ENCODE measurements at places on chromosomes 5 and 9.

DNA sequence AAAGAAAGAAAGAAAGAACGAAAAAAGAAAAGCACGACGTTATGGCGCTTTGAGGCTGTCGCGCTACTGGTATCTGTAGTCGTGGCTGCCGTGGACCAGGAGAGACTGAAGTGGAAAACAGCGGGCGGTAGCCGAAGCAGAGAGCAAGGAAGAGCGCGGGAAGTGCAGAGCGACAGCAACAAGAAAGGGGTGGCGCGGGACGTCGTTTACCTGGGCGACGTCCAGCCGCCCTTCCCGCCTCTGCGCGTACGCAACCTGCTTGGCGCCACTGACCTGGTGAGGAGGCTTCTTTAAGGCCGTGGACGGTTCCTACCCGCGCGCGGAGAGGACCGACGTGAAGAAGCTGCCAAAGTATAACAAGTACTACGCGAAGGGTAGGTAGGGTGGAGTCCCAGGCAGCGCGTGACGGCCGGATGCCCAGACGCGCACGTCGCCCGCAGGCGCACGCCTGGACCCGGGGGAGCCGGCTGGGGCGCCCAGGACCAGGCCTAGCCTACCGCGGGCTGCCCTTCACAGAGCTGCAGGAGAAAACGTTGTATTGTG lies 15.4 kb downstream of the CCL28 start:
- peak; percentile 63 for DNase-seq

GRCh38 chr9:120403543-120403856 lies 176.5 kb downstream of the CDK5RAP2 start:
- no peak for DNase-seq

DNA sequence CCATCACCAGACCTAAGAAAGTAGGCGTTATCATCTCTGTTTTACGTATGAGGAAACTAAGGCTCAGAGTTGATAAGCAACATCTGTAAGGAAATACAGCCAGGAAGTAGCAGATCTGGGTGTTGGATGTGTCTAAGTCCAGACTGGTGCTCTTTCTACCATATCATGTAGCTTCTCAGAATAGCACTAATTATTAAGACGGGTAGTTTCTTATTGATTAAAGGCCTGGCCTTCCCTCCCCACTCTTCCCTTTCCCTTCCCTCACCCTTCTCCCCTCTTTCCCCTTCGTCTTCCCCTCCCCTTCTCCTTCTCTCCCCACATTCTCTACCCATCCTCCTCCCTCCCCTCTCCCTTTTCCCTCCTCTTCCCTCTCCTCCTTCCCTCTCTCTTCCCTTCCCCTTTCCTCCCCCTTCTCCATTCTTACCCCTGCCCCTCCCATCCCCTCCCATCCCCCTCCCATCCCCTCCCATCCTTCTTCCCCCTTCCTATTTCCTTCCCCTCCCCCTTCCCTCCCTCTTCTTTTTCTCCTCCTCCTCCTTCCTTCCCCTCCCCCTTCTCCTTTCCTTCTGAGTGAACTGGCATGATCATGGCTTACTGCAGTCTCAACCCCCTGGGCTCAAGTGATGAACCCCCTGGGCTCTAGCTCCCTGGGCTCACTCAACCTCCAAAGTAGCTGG lies 79.4 kb downstream of the SNX24 start:
- DNase-seq: no peak

GRCh38 chr5:143231416-143231815 lies 172.1 kb downstream of the NR3C1 start:
- no peak for DNase-seq

- DNase-seq: no peak
Observed at GRCh38 chr5:78568676-78569075, 79.9 kb downstream of the LHFPL2 start.

DNA sequence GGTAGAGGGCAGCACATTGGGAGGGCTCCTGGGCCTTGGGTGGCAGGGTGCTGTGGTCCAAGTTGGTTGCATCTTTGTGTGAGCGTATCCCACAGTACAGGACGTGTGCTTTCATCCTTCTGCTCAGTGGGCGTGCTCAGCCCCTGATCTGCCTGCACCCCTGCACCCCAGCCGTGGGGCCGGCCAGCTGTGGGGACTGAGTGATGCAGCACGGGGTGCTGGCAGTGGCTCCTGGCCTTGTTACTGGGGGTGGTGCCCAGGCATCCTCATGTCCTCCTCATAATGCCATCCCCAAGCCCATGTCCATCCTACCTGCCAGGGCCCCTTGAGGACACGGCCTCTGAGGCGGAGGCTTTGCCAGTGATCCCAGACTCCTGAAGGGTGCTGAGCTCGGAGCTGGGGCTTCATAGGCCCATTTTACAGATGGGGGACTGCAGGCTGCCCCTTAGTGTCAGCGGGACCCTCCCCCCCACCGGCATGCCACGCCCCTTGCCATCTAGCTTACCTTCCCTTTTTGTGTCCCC lies 100.7 kb downstream of the PHF2 start:
- no peak for DNase-seq

GRCh38 chr5:28862137-28862859 lies 1823.9 kb upstream of the CDH9 start:
- DNase-seq: no peak

DNA sequence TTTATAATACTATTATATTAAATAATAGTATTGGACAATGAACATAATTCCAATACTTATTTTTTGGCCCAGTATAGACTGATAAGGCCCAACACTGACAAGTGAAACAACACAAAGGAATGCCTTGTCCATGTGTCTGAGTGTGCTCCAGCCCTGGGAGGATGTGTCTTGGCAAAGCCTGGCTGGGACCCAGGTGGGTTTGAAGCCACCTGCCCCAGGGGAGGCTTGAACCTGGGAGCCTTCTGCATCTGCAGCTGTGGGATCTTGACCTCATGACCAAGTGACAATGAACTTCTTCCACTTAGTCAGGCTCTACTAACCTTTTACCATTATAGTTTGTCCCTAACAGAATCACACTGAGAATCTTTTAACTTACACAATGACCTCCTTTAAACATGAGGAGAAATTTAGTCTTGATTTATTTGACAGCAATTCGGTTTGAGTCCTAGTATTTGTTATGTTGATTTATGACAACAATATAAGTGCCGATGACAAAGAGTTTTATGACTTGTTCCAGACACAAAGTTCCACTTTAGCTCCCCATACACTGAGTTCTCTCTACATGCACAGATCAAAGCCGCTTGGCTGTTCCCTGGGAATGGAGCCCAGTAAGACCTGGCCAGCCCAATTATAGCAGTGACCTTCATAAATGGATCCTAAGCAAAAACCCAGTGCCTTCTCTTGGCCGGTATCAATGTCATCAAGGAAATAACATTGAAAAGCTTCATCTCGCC lies 294.5 kb downstream of the CTNND2 start:
- DNase-seq: no peak

GRCh38 chr9:98943682-98944056 lies at the start of gene COL15A1:
Gene COL15A1, plus strand, starts transcription at chr9:98943907. Its CDS starts 155 bp downstream, at chr9:98944062.
- DNase-seq: peak; percentile 0

DNA sequence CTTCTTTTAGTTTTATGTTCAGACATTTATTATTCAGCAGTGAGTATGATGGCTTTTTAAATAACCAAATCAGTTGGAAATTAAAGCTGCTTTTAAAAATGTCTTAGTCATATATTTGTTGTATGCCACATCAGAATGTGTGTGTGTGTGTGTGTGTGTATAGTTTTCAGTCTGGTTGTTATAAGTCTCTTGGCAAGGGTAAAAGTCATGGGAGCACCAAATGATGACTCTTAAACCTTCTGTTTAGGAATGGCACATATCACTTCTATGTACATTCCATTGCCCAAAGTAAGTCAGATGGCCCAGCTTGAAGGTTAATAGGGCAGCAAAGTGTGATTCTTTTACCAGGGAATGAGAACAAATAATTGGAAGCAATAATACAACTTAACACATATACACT lies 135.9 kb downstream of the RNF180 start:
- no peak for DNase-seq

- DNase-seq: no peak
Observed at GRCh38 chr5:27830546-27830945, 792.2 kb upstream of the CDH9 start.

GRCh38 chr9:8718121-8718725 lies 918.6 kb upstream of the DMAC1 start:
- DNase-seq: no peak

- no peak for DNase-seq
Observed at GRCh38 chr9:137308057-137308619, 6.1 kb upstream of the NRARP start.

DNA sequence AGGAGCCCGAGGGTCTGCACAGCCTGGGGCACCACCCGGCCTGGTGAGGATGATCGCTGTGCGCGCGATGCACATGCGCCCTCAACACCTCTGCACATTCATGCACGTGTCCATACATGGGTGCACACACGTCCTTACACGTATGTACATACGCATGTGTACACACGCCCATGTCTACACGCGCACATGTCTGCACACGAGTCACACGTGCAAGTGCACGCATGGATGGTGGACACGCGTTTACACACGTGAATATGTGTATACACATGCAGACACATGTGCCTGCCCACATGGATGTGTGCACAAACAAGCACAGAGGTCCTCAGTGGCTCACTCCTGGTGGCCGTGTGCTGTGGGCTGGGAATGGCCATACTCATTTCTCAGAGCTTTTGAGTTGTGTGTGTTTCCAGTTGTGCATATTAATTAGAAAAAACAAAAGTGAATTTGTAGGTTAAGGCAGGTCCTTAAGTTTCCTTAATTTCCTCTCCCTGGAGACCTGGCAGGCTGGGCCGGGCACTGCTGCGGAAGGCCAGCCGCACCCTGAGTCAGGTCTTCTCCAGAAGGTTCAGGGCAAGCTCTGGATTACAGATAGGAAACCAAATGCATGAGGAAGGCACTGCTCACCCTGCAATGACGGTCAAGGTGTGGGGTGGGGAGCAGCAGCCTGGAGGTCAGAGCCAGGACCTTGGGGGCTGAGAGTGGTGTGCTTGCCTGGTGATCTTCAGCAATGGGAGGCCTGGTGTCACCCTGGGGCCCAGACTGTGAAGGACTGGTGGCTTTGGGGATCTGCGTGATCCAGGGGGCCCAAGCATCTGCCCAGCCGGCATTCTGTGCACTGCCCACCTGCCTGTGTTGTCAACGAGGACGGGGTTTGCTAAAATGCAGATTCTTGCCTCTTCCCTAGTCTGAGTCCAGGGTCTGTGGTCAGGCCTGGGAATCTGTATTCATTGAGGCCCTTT lies 1.3 kb upstream of the RNU6ATAC start:
- peak; percentile 19 for DNase-seq

- no peak for DNase-seq
Observed at GRCh38 chr5:1542781-1543180, 19.0 kb upstream of the LPCAT1 start.

DNA sequence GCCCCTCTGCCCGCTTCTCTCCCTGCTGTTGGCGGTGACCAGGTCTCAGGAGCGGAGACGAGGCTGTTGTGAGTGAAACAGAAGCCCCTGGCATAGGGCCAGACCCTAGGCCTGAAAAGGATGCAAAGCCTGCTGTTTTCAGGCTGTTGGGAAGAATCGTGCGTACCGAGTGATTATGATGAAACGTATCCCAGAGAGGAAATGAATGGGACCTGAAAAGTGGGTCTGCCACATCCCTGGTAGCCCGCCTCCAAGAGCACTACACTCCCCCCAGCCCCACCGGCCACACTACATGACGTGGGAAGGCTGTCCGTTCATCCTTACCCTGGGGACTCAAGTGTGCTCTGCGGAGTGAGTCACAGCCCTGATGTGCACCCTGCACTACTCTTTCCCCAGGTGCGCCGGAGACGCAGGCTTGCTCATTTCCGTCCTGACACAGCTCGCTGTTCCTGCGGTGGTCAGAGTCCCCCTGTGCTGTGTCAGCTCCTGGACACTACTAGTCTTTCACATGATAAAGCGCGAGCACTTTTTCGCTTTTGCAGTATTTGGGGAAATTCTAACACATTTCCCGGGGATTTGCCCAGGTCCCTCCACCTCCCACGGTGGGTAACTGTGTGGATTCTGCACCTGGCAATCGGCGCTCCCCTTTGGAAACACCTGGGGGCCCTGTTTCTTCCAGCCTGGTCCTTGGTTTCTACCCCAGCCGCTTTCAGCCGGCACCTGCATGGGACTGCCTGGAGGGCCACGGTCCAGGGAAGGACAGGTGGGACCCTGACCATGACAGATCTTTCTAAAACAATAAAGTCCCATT lies 91.5 kb downstream of the ANKRD33B start:
- no peak for DNase-seq

DNA sequence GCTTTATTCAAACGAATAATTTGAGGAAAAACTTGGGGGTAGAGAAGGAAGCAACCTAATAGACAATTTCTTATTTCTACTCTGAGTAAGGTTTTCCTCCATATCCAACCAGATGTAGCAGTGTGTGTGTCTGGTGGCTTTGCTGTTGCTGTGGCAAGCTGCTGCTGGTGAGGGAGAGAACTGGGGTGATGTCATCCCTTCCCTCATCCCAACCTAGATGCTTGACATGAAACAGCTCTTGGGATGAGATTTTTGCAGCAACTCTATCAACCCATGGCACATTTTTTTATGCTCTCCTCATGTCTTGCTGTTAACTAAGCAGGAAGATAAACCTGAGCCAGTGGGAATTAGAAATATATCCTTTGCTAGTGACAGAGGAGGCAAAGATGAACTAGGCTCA lies 135.8 kb downstream of the PCSK1 start:
- no peak for DNase-seq

GRCh38 chr9:18457510-18457909 lies 16.4 kb upstream of the ADAMTSL1 start:
- DNase-seq: no peak

DNA sequence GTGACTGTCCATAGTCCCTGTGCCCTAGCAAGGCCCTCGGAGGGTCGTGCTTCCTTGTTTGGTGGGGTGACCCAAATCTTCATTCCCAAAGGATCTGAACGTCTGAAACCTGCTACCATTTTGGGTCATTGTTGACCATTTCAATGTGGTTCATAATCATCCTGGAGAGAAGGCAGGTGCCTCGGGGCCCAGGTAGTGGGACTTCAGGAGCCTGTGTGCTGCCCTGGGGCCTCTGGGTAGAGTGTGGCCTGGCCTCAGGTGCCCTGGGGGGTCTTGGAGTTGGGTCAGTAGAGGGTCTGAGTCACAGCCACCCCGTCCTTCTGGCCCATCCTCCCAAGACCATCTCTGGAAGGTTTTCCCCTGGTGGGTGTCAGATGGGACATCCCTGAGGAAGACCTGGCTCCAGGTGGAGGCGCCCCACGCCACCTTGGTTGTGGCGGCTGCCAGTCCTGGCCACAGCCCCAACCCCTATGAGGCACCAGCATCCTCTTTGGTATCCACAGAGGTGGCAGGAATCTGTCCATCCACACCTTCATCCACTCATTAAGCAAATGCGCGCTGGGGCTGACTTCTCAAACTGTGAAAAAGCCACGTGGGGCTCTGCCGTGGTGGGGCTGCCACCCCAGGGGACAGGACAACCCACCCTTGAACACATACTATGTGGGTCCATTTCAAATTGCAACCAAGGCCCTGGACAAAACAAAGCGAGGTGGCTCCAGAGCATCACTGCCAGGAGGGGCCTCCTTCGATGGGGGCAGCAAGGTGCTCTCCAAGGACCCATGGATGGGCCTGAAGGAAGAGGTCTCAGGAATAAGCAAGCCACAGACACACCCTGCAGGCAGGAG lies 41.6 kb upstream of the FCN1 start:
- no peak for DNase-seq

DNA sequence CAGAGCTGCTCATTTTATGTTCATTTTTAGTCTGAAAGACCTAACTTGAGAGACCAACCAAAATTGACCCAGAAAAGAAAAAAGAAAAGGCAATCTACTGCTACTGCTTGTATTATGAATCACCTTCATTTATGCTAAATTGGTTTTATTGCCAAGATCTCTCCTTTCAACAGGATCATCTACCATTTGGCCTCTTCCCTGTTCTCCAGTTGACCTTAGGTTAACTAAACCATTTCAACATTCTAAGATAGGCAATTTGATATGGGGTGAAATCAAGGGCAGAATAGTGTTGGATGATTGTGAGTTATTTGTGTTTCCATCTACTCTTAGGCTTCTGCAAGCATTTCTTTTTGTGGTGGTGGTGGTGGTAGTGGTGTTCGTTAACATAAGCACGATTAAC lies 48.3 kb upstream of the POU4F3 start:
- DNase-seq: no peak
